ENCODE measurements at places on chromosomes 2 and 18.

- DNase-seq, result no peak
Observed at GRCh38 chr2:146642066-146642465, 1202.8 kb upstream of the ACVR2A start.

DNA sequence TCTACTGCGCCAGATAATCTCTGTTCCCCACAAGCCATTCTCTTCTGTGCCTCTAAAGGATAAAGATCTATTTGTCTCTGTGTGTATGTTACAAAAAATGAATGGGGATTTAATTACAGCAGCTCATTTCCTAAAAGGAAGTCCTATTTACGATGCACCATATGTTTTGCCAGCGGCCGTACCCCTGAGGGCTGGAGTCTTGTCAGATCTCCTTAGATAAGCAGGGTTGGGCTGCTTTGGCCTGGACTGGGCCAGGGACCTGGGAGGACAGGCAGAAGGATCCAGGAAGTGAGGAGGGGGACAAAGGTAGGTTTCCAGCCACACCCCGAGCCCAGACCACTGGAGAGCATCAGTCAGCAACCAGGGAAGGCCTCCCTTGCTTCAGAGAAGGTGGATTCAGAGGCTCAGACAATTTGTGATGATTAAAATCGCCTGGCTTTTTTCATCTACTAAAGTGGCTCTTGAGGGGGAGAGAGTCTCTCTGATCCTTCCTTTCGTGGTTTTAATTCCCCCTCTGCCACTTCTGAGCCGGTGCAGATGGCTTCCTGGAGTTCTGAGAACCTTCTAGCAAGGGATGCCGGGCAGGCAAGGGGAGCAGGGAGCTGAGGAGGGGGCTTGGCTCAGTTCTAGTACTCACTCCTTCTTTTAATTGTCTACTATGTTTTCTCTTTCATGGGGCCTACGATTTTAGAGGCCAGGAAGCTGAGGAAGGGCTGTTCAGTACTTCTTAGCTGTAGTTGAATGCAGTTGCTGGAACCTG lies 42.1 kb downstream of the MYCN start:
- DNase-seq, result no peak

- no peak for DNase-seq
Observed at GRCh38 chr18:44035554-44035953, 645.1 kb upstream of the SETBP1 start.

DNA sequence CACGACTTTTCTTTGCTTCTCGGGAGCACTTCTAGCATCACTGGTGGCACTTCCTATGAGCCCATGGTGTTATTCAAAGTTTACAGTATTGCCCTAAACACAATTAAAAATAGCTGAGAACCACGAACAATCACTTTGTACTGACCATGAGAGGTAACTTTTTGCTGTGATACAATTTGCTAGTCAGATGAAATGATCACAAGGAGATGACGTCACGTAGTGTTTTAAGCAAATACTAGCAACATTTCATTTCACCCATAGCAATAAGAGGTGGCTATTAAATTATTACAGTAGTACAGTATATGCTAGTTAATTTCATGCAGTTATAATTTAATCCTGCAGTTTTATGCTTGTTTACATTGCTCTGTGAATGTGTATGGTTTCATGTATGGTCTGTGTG lies 108.9 kb upstream of the DOK6 start:
- no peak for DNase-seq

- no peak for DNase-seq
Observed at GRCh38 chr2:136920652-136921333, 155.4 kb downstream of the THSD7B start.

- DNase-seq, result no peak
Observed at GRCh38 chr18:59660786-59661743, 36.2 kb downstream of the CCBE1 start.

GRCh38 chr18:60232541-60232940 lies 140.0 kb downstream of the MC4R start:
- DNase-seq, result no peak

- no peak for DNase-seq
Observed at GRCh38 chr2:239818531-239819011, 206.6 kb downstream of the NDUFA10 start.

- DNase-seq, result no peak
Observed at GRCh38 chr2:235227590-235227989, 266.3 kb upstream of the AGAP1 start.

GRCh38 chr2:178829299-178829960 lies 22.2 kb upstream of the TTN start:
- no peak for DNase-seq

GRCh38 chr2:194706179-194706578 lies 950.8 kb upstream of the SLC39A10 start:
- DNase-seq, result no peak

GRCh38 chr2:129281791-129282530 lies 697.5 kb upstream of the RAB6C start:
- no peak for DNase-seq

- no peak for DNase-seq
Observed at GRCh38 chr2:122205641-122206040, 450.2 kb downstream of the TSN start.

DNA sequence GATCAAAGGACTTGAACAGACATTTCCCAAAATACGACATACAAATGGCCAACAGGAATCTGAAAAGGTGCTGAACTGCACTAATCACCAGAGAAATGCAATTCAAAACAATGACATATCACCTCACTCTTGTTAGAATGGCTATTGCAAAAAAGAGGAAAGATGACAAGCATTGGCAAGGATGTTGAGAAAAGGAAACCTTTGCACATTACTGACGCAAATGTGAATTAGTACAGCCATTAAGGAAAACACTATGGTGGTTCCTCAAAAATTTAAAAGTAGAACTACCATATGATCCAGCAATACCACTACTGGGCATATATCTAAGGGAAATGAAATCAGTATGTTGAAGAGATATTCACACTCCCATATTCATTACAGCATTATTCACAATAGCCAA lies 57.7 kb upstream of the ASPRV1 start:
- DNase-seq, result no peak

GRCh38 chr2:129742415-129743180 lies 236.9 kb upstream of the RAB6C start:
- no peak for DNase-seq

GRCh38 chr18:46700066-46700824 lies 43.2 kb upstream of the LOXHD1 start:
- DNase-seq, result no peak

- no peak for DNase-seq
Observed at GRCh38 chr2:124693156-124693555, 668.1 kb downstream of the CNTNAP5 start.

- DNase-seq, result no peak
Observed at GRCh38 chr2:57450170-57450569, 596.4 kb upstream of the VRK2 start.

GRCh38 chr2:14039134-14039533 lies 593.4 kb upstream of the LRATD1 start:
- DNase-seq, result no peak

DNA sequence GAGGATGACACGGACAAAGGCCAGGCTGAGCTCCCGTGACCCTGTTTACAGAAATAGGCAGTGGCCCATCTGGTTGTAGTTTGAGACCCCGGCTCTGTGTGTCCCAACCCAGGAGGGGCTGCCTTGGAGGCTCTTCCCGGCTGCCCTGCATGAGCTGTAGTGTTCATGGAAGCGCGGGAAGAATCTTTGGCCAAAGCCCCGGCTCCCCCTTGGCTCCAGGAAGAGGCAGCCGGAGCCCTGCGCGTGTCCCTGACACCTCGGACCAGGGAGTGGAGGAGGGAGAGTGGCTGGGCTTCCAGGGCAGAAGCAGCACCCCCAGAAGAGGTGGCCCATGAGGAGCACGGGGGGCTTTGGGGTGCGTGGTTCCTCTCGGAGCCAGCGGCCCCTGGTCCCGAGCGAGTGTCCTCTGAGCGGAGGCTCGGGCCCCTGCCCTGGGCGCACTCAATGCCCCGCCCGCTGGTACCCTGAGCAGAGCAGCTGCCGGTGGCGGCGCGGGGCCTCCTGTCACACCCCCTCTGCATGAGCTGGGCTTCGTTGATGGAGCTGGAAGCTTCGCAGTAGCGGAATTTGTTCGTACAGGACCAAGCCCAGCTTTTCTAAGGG lies 21.7 kb downstream of the GPR35 start:
- no peak for DNase-seq

DNA sequence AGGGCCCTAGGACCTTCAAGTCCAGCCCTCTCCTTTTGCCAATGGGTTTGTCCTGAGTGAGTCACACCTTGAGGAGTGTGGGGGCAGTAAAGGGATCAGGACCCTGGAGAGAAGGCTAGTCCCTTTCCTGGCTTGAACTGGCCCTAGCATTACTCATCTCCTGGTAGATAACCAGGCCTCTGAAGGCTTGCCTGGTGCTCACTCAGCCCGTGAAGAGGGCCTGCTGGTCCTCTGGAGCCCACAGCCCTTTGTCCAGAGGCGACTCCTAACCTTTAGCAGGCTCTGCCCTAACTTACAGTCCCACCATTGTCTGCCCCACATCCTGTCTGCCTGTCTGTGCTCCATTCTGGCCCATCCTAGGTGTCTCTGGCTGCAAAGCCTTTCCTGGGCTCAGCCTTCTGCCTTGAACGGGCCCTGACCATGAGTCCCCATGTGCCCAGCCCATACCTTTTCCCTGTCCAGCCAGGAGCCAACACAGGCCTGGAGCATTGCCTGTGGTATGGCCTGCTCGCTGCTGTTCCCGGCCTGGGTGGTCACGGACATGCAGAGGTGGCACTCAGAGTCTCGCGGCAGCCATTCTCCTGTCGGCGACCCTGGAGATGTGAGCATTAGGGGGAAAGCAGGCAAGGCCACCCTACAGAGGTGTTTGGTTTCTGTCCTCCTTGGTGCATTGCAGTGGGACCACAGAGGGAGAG lies 5.0 kb downstream of the SFTPB start:
- DNase-seq, result peak; percentile 39

GRCh38 chr2:238387332-238387731 lies 39.4 kb upstream of the ASB1 start:
- DNase-seq, result no peak

- no peak for DNase-seq
Observed at GRCh38 chr2:237980751-237981150, 13.9 kb downstream of the UBE2F start.

DNA sequence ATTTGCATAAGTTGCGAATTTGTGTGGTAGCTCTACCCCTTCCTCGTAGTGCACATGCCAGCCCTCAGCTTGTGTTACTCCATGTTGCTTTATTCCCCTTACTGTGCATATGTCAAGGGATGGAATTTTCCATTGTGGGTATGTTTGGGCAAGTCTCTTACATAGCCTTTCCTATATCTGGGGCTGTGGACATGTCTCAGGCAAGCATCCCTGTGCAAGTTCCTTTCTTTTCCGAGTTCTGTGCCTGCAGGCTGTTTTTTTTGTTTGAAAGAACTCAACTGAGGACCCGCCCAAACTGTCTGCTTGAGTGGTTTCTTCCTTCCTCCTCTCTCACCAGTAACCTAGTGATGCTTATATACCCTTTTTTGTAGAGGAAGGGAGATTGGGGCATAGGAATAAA lies 1739.1 kb upstream of the PIK3C3 start:
- no peak for DNase-seq

DNA sequence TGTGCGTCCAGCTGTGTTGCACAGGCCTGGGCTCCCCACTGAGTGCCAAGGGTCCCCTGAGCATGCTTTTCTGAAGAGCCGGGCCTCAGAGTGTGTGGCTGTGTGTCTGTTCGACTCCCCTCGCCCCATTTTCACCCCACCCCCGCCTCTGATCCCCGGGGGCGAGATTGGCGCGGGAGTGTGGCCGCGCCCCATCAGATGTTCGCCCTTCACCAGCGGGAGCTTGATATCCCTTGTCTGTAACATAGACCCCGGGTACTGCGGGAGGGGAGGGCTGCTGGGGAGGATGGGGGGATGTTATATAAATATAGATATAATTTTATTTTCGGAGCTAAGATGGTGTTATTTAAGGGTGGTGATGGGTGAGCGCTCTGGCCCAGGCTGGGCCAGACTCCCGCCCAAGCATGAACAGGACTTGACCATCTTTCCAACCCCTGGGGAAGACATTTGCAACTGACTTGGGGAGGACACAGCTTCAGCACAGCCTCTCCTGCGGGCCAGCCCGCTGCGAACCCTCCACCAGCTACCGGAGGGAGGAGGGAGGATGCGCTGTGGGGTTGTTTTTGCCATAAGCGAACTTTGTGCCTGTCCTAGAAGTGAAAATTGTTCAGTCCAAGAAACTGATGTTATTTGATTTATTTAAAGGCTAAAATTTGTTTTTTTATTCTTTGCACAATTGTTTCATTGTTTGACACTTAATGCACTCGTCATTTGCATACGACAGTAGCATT lies 1.5 kb downstream of the RHOB start:
- DNase-seq, result no peak

DNA sequence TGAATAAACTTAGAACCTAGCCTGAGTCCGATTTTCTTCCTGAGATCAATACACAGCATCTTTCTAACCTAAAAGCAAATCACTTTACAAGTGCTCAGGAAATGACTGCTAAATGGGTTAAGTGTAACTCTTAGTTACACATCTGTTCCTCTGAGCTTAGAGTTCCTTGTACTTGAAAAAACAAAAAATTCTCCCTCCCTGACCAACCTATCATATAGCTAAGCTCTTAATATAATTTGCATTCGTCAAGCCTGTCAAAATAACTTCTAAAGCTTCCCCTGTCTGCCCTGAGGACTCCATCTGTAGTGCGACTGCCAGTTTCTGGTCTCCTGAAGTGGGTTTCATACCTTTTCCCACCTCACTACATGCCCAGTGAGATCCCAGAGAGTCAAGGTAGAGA lies 190.4 kb downstream of the NCK2 start:
- no peak for DNase-seq

GRCh38 chr2:20378891-20379519 lies 28.4 kb upstream of the PUM2 start:
- DNase-seq, result peak; percentile 60

- no peak for DNase-seq
Observed at GRCh38 chr2:219484343-219485200, 14.1 kb upstream of the GMPPA start.

DNA sequence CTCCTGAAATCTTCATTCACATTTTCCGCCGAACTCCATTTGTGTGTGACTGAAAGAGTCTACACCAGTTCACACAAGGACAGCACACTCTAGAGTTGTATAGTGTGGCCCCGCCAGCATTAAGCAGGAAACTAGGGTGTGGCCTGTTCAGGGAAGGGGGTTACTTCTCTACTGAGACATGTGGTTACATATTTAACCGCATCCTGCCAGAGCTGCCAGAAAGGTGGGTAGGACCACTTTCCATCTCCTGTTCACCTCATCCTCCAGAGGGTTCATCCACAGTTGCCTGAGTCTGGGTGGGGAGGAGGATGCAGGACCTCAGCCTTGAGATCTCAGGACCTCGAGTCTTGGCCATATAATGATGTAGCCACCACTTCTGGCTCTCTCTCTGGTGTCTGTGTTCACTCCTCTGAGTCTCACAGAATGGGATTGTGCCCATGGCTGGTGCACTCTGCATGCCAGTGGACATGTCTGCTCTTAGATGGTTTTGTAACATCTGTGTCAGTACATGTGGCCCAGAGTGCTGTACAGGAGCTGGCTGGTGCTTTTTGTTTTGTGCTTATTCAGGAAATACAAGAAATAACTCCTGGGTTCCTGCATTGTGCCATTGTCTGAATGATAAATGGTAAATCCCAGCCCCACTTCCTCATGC lies 7.7 kb upstream of the SP140L start:
- DNase-seq, result no peak

DNA sequence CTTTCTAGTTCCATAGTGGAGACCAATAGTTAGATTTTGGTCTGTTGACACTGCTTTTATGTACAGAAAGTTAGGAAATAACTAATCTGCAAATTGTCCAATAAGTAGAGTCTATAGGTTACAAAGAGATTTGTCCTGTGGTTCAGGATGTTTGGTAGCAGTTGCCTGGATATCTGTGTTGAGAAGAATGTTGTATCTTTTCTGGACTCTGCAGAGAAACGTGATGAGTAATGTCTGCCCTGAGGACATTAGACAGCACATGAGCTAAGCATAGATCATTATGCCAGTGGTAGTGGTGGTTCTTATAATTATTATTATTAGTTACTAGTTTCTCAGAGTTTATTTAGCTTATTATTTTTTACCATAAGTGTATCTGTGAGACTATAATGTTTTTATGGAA lies 65.8 kb downstream of the ANKRD62 start:
- DNase-seq, result no peak
